ENCODE measurements at places on chromosomes 2 and 18.

DNA sequence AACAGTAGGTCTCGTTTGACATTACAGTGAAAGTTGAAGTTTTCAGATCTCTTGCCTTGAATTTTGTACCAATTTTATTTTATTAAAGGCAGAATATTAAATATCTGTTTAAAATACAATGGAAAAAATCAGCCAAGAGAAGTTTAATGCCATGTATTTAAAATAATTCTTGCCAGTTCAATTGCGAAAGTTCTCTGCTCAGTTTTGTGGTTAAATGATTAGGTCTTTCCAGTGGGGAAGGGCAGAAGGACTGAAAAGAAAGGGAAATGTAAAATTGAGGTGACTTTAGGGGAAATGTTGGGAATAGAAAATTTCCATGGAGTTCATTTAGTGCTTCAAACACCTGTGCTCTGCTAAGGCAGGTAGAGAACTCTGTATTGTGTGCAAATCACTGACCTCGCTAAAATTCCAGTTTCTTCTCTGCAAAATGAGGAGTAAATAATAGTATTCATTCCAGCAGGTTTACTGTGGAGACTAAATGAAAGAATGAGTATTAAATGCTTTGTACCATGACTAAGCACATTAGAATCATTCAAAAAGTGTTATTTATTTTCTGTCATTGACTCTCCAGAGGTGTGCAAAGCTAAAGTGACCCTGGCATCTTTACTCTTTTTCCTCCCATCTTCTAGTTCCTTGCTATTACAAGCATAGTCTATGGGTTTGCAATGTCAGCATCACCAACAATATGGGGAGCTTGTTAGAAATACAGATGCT is 74.4 kb downstream of the KIAA1328 start:
- DNase-seq: no peak

DNA sequence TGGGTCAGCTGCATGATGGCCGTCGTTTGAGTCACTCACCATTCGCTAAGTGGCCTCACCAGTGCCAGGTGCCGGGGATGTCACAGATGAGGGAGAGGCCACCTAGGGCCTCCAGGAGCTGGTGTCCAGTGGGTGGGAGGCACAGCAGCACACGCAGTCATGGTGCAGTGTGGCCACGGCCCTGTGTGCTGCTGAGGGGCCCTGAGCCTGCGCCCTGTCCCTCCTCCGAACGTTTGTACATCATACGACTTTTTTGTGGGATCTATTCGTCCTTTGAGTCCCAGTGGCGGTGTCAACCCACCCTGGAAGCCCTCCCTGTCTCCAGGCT is 30.1 kb upstream of the ODC1 start:
- DNase-seq: peak; percentile 64

DNA sequence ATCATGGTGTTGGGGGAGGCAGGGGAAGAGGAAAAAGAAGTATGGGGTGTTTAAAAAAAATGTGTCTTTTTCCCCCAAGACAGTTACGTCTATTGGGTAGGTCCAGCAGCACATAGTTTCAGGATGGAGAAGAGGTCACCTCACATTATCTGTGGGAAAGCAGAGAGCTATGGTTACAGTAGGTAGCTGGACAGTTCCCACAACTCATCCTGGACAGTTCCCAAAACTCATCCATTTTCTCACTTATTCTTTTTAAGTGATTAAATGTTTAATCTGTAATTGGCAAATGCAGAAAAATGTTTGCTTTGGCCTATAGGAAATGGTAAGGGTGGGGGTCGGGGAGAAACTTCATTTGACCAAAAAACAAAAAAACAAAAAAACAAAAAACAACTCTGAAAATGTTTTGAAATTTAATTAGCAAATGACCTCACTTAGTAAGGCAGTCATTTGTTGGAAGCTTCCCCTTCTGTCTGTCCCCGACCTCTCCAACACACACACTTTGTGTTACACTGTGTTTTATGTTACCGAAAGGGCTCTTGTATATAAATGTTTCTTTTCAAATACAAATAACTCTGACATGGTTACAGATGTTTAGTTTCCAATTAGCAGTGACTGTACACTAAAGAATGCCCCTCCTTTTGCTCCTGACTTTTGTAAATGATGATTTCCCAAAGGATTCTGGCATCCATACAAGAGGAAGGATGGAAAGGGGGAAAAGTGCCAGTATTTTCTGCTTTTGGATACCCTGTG is 173.3 kb upstream of the ZFP36L2 start:
- DNase-seq: no peak

DNA sequence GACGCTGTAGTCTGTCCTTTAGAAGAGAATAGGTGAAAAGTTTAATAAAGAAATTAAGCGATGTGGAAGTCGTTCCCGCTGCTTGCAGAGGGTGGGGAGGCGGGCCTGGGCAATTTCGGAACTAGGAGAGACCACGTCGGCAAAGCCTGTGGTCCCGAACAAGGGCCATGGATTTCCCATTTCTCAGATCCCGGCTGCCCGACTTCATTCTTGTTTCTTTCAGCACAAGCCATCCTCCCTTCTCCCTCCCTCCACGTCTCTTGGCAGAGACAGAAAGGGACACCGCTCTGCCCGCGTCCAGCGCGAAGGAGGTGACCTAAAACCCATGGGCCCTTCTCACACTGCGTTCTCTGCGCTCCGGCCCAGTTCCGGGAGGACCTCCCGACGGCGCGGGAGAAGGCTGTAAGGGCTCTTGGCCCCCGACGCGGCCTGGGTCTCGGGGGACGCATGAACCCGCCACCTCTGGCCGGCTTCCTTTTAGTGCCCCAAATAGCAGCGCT is 2.2 kb upstream of the BCL2L11 start:
- no peak for DNase-seq

- DNase-seq: no peak
Observed at GRCh38 chr2:10538224-10538894, 90.2 kb upstream of the ODC1 start.

- DNase-seq: no peak
Observed at GRCh38 chr2:20187331-20187730, 37.6 kb downstream of the SDC1 start.

DNA sequence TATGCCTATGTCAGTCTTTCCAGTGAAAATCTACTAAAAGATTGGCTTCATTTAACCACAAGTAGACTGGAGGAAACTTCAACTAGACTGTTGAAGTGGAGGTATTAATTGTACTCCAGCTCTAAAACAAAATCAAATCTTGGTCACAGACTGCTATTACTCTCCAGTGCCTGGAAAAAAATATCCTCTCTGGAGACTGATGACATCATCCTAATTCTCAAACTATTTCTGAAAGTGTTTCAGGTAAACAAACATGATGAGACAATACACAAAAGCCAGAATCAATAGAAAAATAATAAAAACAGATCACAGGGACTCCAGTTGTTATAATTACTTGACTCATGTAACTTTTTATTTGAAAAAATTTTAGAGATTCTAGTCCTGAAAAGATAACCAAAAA is 87.7 kb upstream of the MYO3B start:
- no peak for DNase-seq

- no peak for DNase-seq
Observed at GRCh38 chr2:26692279-26692896, at the start of gene KCNK3. KCNK3 (plus strand) TSS chr2:26692722; CDS start chr2:26692876, 154 bp downstream.

DNA sequence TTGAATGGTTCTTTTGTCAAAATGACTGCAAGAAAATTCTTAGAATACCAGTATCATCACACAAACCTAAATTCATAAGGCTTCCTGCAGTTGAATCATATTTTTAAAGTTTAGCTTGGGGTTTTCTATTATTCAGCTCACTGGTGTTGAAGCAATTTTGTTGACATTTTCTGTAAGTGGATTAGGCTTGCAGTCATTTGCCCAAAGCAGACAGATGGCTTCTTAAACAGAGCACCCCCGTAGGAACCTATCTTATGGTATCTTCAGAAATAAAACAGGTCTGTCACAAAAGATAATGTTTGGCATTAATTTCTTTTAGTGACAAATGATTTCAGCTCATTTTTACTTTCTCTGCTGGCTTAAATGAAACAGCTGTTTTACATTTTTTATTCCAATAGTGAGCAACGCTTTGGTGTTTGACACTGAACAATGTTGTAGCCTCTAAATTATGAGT is 331.1 kb downstream of the PLCL1 start:
- no peak for DNase-seq

GRCh38 chr2:9574331-9574730 is 18.7 kb upstream of the ADAM17 start:
- no peak for DNase-seq

GRCh38 chr2:144358979-144359541 is 160.9 kb downstream of the ZEB2 start:
- DNase-seq: no peak

GRCh38 chr2:63055226-63056106 is 4.8 kb downstream of the OTX1 start:
- DNase-seq: no peak

GRCh38 chr2:73323551-73323950 is 30.2 kb upstream of the EGR4 start:
- DNase-seq: no peak

DNA sequence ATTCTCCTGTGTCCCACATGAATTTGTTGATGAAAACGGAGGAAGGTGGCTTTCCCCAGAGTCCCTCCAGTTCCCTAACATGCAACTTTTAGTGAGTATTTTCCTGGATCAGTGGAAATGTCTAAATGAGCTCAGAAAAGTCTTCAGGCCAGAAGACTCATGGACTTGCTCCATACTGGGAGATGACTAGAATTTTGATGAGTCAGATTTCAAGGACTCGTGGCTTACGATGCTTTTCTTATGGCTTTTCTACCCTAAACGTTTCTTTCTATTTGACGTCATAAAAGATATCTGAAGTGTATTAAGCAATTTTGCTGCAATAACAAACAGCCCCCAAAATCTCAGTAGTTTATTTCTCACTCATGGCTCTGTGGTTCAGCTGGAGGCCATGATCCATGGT is 397.6 kb downstream of the FBXO15 start:
- DNase-seq: no peak

GRCh38 chr2:227347117-227347516 is 22.1 kb downstream of the MFF start:
- no peak for DNase-seq

- DNase-seq: peak; percentile 68
Observed at GRCh38 chr2:1638281-1638860, 105.9 kb downstream of the PXDN start.

DNA sequence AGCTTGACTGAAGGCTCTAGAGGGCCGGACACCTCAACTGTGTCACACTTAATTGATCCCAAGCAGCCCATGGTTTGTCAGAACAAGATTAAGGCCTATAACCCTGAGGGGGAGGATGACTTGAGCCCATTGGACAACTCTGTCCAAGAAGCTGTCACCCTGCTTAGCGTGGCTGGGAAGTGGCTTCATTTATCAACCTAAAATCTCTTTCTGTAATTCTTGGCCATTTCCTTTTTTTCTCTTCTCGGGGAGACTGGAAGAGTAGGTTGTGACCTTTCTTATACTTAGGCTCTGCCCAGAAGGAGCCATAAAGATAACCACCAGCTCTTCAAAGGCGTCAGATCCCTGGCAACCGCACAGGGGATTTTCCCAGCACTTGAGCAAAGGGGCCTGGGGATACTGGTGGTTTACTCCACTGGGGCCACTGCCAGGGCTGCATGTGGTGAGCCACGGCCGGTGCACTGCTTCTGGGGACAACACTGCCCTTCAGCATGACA is 265.5 kb downstream of the CYRIA start:
- DNase-seq: no peak

DNA sequence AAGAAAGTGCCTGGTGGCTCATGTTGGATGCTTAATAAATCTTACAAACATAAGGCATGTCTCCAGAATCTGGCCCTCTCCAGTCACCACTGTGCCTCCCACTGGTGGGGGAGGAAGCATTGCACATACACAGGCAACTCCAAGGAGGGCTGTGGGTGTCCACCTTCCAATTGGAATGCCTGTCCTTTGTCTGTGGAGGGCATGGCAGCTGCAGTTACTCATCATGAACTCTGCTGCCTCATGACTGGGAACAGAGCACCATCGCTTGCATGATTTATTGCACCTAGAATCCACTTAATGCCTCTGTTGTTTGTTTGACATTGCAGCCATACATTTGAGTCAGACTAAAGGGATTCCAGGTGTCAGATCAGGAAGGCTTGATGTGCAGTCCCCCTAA is 278.9 kb downstream of the PRKCE start:
- no peak for DNase-seq

DNA sequence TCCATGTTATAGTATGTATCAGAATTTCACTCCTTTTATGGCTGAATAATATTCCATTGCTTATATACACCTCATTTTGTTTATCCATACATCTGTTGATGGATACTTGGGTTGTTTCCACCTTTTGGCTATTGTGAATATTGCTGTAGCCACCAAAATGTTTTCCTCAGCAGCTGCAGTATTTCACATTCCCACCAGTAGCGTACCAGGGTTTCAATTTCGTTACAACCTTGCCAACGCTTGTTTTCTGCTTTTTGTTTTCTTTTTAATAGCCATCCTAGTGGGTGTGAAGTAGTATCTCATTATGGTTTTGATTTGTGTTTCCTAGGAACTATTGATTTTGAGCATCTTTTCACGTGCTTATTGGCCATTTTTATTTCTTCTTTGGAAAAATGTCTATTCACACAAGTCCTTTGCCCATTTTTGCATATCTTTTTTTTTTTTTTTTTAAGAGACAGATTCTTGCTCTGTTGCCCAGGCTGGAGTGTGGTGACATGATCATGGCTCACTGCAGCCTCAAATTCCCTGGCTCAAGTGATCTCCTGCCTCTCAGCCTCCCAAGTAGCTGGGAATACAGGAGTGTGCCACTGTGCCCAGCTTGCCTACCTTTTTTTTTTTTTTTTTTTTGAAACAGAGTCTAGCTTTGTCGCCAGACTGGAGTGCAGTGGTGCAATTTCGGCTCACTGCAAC is 14.2 kb downstream of the UBXN2A start:
- DNase-seq: peak; percentile 24

DNA sequence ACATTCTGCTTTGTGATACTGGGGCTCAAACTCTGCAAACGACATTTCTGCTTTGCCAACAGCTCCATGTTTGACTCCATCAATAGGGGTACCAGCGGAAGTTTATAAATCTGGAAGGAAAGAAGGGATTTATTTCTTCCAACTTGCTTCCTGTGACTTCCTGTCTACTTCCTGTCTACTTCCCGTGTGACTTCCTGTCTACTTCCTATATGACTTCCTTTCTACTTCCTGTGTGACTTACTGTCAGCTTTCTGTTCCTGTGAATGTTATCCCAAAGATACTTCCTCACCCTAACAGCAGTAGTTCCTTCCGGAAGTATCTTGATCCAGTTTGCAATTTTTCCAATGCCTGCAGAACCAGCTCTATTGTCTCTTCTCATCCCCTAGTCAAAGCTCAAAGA is 52.0 kb upstream of the MBOAT2 start:
- DNase-seq: no peak

- no peak for DNase-seq
Observed at GRCh38 chr2:179701524-179702110, 159.8 kb downstream of the ZNF385B start.
